Activated CD4-positive, alpha-beta T cell treated with anti-CD3 and anti-CD28 coated beads for 1 hour (primary cell): ENCODE measurements at places on chromosomes 2 and 18.

GRCh38 chr2:136328207-136328795 lies 210.4 kb upstream of the CXCR4 start:
- no peak for DNase-seq

DNA sequence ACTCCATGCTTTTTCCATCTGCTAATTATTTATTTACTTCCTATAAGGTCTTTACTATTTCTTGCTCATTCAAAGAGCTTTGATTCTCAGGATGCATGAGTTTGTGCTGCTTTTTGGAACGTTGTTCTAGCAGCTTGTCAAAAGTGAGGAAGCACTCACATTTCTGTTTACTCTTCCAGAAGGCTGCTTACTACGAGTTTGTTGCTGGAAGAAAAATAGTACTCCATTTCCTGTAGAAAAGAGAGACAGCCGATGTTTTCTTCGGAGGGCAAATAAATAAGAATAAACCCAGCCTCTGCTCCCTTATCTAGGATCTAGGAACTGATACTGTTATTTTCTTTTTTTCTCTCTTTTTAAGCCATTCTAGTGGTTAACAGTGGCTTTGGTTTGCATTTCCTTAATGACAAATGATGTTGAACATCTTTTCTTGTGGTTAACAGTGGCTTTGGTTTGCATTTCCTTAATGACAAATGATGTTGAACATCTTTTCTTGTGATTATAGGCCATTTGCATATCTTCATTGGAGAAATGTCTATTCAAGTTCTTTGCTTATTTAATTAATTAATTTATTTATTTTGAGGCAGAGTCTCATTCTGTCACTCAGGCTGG lies 20.5 kb downstream of the CYP27A1 start:
- DNase-seq: no peak

DNA sequence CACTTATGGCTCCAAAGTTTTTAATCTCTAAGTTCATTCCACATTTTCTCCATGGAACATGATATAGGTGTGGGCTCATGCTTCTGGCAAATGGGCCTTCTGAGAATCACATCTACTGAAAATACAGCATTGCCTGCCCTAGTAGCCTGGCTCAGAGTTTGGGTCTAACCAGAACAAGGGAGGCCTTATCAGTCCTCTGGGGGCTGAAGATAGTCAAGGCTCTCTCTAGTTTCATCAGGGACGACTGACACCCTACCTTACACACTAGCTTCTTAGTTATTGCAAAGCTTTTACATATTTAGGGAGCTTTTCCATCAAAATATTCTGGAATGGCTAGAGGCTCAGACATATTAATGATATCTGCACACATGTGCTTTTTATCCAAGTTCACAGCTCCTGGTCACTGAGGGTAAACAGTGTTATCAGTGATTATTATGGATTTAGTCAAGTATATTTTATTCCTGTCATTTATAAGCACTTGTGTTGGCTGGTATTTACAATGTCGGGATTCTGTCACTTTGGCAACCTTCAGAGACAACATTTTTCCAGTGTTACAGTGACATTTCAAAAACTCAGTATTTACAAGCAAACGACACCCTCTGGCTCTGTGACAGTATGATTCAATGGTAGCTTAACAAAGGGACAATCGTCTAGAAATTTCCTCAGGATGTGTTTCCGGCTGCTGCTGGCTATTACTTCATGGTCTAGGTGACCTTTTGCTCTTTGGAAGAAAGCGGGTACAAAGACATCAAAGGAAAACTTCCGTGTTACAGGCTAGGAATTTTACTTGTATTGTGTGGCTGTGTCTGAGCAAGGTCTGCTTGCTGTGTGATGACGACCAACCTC lies 200.6 kb downstream of the TCF4 start:
- no peak for DNase-seq

- no peak for DNase-seq
Observed at GRCh38 chr2:216596980-216597509, 36.2 kb upstream of the IGFBP2 start.

- DNase-seq: no peak
Observed at GRCh38 chr2:206530727-206531126, 87.4 kb downstream of the ADAM23 start.

- DNase-seq: no peak
Observed at GRCh38 chr18:37368110-37368954, 197.3 kb downstream of the CELF4 start.

GRCh38 chr2:223536546-223536945 lies 65.6 kb downstream of the SCG2 start:
- DNase-seq: no peak

DNA sequence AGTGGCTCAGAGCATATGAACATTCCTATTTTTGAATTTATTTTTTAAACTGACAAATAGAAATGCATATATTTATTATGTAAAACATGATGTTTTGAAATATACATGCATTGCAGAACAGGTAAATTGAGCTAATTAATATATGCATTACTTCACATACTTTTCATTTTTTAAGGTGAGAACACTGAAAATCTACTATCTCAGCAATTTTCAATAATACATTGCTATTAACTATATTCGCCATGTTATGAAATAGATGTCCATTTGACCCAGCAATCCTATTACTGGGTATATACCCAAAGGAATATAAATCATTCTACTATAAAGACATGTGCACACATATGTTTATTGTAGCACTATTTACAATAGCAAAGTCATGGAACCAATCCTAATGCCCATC lies 717.7 kb upstream of the PIK3C3 start:
- DNase-seq: no peak

DNA sequence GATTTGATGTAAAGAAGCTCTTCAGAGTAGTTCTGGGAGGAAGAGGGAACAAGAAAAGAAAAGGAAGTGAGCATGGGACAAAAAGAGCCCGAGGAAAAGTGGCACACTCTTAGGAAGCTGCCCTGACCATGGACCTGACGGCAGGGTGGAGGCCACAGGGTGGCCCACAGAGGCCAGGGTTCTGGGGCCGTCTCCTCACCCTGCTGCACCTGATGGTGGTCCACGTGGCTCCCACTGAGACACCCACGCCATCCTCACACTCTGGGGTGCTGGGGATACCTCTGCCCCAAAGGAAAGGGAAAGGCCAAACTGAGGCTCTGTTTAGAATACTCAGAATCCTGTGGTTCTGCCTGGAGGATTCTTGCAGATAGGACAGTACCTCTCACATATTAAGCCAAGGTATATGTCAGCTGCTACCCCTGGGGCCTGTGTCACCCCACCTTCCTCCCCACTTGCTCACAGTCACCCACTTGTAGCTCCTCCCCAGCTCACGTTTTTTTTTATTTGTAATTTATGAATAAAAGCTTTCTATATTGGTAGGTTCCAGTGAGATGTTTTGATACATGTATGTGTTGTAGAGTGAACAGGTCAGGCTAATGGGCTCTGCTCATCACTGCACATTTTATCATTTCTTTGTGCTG lies 171.1 kb downstream of the LDLRAD4 start:
- no peak for DNase-seq

DNA sequence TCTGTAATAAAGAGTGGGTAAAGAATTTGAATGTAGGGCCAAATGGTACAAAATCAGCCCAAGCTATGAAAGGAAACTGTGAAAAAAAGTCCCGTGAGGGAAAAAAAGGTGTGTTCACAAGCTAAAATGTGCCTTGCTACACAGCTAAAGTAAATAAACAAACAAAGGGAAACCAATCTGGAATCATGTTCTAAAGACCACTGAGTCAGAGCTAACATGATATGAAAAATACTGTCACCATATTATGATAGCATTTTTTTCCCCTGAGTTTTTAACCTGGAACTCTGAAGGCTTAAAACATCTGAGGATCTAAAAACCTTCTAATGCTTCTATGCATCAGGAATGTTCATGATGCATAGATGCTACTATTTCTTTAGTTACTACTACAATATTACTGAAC lies 58.8 kb downstream of the SCN1A start:
- DNase-seq: no peak

DNA sequence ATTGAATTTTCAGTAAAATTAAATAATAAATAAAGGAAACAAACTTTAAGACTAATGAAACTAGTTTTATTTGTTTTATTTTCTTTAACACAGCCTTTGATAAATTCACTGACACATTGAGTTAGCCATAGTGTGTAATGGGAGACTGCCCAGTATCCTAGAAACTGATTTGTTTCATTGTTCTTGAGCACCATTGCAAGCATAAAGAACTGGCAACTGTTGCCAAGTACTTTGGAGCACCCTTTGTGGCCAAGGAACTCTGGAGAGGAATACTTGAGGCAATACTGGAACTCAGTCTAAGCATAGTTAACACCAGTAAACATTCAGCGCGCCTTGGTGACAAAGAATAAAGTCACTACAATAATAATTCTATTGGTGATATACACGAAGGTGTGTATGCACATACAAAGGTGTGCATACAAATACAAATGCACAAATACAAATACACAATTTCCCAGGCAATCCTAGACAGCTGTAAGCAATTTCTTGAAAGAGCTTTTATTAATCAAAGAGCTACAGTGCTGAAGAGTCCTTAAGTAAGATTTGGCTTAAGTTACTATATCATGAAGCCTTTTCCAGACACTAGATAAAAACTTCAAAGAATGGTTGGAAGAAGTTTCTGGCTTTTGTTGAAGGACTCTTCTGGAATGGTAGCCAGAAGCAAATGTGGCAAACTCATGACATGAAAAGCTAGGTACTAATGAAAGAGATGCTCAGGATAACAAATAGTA lies 1371.2 kb downstream of the LRP1B start:
- no peak for DNase-seq

DNA sequence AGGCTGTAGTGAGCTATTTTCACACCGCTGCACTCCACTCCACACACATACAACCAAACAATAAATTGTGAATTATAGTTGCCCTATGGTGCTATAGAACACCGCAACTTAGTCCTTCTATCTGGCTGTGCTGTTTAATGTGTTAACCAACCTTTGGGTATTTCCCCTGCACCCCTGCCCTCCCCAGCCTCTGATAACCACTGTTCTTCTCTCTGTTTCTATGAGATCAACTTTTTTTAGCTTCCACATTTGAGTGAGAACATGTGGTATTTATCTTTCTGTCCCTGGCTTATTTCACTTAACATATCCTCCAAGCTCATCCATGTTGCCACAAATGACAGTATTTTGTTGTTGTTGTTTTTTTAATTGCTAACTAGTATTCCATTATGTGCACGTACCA lies 32.5 kb downstream of the TET3 start:
- no peak for DNase-seq

- DNase-seq: no peak
Observed at GRCh38 chr2:232545511-232546375, 4.6 kb downstream of the TIGD1 start.

GRCh38 chr2:1730015-1730927 lies 14.0 kb downstream of the PXDN start:
- DNase-seq: no peak

- no peak for DNase-seq
Observed at GRCh38 chr2:118148133-118148532, 59.9 kb downstream of the INSIG2 start.

- DNase-seq: no peak
Observed at GRCh38 chr2:26979741-26980140, 9.3 kb downstream of the MAPRE3 start.

DNA sequence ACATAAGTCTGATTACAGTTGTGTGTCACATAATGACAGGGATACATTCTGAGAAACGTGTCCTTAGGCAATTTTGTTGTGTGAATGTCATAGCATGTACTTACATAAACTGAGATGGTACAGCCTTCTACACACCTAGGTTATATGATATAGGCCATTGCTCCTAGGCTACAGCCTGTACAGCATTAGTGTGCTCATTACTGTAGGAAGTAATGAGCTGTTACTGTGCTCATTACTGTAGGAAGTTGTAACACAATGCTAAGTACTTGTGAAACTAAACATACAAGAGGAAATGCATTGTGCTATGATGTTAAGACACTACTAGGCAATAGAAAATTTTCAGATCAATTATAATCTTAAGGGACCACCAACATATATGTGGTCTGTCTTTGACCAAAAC lies 72.8 kb downstream of the UPP2 start:
- DNase-seq: no peak

DNA sequence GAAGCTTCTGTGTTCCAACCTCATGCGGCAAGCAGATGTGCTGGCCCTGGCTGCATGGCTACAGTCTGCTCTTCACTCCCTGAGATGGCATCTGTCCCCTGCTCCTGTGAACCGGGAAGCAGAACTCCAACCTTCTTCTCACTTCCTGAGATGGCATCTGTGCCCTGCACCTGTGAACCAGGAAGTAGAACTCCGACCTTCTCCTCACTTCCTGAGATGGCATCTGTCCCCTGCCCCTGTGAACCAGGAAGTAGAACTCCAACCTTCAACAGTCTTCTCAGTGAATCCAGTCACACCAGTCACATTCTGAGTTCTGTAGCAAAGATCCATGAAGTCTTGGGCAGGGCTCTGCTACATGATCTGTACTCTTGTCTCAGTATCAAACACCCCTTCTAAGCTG lies 887.2 kb upstream of the KLHL29 start:
- no peak for DNase-seq

GRCh38 chr2:55141572-55142413 lies 90.3 kb downstream of the CLHC1 start:
- no peak for DNase-seq

GRCh38 chr18:69674292-69674877 lies 273.3 kb downstream of the CD226 start:
- DNase-seq: no peak

GRCh38 chr2:141364821-141365220 lies 766.0 kb downstream of the LRP1B start:
- no peak for DNase-seq

GRCh38 chr2:60119778-60120177 lies 433.7 kb downstream of the BCL11A start:
- no peak for DNase-seq

GRCh38 chr2:216830346-216830745 lies 29.5 kb downstream of the TNP1 start:
- DNase-seq: no peak

DNA sequence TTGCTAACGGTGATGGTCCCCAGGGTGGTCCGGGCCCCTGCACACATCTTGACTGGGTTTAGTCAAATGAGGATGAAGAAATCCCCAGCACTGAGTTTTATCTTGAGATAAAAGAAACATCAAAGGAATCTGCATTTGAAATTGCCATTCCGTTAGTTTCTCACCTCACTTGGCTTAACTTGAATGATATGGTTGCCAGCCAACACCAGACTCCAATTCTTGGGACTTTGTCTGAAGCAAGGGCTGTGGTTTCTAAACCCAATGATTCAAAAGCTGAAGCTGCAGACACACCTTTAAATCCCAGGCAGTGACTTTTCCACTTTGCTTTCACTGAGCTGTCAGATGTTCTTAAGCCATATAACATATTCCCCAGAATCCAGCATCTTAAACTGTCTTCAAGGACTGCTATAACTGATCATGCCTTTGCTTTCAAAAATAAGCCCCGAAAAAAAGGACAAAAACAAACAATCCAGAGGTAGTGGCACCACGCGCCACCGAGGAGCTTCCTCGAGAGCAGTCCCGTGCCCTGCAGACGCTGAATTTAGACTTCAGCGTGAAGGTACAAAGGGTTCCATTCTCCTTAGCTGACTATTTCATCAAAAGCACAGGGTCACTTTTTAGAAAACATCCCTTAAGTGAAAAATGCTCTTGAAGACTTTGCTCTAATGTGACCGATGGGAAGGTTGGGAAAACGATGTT lies 189.3 kb downstream of the HDAC4 start:
- DNase-seq: no peak

- no peak for DNase-seq
Observed at GRCh38 chr2:72959995-72960981, 43.0 kb downstream of the EMX1 start.

GRCh38 chr18:50737127-50737526 lies 82.7 kb downstream of the MRO start:
- no peak for DNase-seq

GRCh38 chr18:49924293-49924983 lies 111.1 kb upstream of the ACAA2 start:
- no peak for DNase-seq

GRCh38 chr2:32067549-32067948 lies 4.2 kb downstream of the SPAST start:
- no peak for DNase-seq

- DNase-seq: no peak
Observed at GRCh38 chr18:44804033-44804432, 123.3 kb downstream of the SETBP1 start.
